Mucosa of descending colon (tissue), 3 donors: ENCODE measurements at places on chromosomes 5 and 9.

GRCh38 chr9:26308328-26308727, 584.3 kb downstream of the CAAP1 start:
- DNase-seq = no peak

- DNase-seq = no peak
These were observed 5.5 kb upstream of the RNU6ATAC start for GRCh38 chr9:134169724-134170401.

GRCh38 chr5:72283358-72283757, 36.7 kb downstream of the MRPS27 start:
- DNase-seq = no peak

DNA sequence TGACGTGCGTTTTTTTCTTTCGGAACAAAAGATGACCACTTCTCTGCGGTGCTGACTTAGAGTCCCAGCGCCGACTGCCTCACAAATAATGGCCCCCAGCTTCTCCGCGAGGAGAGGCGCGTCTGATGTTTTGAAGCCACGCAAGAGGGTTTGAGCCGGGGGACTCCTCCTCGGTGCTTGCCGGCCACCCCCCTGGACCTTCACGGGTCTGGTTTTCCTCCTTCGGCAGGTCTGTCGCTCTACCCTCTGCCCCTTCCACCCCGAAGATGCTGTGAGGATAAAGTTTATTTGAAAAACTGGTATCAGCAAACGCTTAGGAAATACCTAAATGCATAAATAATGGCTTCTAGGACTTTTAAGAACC, 584 bp downstream of the USP20 start:
- DNase-seq = no peak

DNA sequence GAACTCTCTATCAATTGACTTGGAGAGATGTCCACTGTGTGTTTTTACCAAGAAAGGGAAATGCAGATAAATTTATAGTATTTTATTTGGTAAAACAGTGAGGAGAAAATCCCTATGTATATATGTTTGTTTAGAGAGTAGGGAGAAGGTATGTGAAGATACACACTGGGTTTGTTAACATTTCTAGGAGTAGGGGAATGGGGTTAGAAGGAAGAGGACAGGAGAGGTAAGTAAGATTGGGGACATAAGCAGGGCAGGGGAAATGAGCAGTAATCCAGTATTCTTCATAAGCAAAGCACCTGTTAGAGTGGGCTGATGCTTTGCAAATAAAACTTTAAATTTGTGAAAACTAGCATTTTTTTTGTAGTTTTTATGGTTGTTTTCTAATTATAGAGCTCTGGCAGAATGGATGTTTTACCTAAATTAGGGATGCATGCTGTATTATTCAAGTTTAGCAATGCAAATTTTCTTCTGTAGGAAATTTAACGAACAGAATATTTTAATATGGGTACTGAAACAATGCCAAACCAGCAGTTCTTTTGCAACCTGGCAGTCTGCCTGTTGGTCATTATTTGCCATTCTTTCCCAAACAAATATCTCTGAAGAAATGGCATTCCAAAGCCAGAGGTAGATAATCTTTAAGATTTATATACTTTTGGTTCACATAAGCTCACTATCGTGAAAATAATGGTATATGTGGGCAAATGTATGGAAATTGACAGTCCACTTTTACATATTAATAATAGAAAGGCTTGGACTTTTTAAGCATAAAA, 19.4 kb upstream of the DCP2 start:
- no peak for DNase-seq

GRCh38 chr5:122300374-122300773, 11.7 kb upstream of the SNCAIP start:
- no peak for DNase-seq

- no peak for DNase-seq
These were observed 175.8 kb downstream of the WDR70 start for GRCh38 chr5:37554938-37555337.

DNA sequence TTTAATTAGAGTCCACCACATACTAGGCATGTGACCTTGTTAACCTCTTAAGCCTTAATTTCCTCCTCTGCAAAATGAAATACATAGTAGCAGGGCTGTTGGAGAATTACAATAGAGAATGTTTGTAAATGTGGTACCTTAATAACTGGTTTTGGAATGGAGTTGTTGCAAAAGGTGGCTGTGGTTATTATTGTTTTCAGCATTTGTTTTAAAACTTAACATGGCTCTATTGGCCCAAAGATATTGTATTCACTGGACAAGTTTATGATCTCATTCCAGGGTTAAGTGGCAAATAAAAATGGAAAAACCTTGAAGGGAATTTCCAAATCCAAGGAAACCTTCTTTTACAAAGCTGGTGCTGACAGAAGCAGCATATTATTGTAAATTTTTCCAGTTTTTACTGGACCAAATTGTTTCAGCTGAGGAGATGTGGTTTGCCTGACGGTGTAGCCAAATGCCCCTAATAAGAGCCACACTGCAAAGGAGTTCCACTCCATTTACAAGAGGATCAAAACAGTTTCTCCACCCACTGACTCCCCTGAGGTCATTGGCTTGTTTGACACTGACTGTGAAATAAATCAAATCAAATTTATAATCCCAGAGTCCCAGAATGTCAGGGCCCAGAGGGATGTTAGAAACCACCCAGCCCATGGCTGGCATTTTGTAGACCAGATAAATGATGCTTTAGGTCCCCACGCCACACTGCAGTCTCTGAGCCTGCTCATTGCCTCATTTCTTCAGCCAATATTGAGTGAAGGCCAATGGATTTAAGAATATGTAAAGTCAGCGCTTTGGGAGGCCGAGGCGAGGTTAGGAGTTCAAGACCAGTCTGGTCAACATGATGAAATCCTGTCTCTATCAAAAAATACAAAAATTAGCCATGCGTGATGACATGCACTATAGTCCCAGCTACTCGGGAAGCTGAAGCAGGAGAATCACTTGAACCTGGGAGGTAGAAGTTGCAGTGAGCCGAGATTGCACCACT, 45.2 kb downstream of the ADRA1B start:
- no peak for DNase-seq

DNA sequence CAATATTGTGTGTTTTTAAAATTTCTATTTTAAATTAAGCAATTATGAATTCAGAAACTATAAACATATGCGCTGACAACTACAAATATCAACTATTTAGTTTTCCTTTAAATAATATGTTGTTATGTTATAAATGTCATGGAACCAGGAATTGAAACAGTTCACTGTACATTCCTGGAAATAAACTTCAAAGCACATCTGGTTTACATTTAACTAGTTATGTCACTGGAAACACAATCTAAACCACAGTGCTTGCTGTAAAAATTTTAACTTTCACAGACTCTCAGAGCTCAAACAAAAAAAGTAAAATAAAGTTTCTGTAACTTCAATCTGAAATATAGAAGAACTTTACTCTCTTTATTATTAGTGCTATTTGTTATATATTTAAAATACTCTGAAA, 179.2 kb downstream of the FBN2 start:
- DNase-seq = no peak

GRCh38 chr5:113157886-113158285, 181.3 kb downstream of the DCP2 start:
- DNase-seq = no peak

DNA sequence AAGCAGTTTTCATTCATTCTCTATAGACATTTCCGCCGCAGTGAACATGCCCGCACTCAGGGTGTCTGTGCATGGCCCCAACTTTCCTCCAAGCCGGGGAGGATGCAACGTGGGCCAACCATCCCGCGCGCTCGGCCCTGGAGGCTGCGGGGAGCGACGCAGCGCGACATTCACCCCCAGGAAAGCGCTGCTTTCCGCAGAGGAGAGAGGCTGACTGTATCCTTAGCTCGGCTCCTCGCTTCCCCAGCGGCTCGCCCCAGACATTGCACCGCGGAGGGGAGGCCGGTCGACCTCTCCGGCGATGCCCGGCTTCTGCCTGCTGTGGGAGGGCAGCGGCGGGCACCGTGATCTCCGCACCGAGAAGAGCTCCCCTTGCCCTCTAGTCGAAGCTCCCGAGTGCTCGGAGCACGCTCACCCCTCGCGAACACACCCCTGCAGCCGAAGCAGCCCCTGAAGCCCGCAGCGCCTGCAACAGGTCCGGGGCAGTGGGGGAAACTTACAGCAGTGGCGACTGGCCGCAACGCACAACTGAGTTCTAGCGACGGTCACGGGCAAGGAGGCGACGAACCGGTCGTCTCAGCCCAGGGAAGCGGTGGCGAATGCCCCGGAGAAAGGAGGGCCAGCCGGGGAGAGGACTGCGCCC, 600 bp downstream of the ENC1 start:
- peak; percentile 73 for DNase-seq

GRCh38 chr5:75514323-75514722, 2.6 kb downstream of the POLK start:
- no peak for DNase-seq

DNA sequence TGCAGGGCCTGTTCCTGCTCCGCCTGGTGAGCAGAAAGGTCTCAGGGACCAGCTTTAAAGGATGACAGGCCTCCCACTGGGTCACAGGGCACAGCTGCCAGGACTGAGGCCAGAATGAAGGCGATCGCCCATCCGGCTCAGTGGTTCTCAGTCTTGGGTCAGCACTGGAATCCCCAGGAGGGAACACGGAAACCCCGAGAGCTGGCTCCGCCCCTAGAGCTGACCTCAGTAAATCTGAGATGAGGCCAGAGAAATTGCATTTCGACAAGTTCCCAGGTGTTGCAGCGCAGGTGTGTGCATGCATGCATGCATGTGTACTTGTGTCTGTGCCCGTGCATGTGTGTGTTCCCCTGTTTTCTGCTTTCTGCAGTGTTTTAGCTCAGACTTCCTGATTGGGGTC, 47.2 kb upstream of the KCNMB1 start:
- no peak for DNase-seq

- no peak for DNase-seq
These were observed 93.9 kb downstream of the LHFPL2 start for GRCh38 chr5:78554670-78555069.

DNA sequence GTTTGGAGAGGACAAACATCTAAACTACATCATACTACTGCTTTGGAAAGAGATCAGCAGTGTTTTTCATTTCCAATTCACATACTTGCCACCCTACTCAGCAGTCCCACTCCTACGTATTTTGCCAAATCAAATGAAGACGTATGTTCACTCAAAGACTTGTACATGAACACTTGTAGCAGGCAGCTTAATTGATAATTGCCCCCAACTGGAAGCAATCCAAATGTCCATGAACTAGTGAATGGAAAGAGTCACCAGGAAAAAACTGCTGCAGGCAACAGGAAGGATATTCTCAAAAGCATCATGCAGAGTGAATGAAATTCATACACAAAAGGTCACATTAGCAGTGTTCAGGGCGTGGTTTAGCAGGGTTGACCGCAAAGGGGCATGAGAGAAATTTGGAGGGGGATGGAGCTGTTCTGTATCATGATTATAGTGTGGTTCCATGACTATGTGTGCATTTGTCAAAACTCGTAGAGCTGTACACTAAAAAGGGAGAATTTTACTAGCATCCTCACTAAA, 38.8 kb downstream of the PAEP start:
- no peak for DNase-seq

DNA sequence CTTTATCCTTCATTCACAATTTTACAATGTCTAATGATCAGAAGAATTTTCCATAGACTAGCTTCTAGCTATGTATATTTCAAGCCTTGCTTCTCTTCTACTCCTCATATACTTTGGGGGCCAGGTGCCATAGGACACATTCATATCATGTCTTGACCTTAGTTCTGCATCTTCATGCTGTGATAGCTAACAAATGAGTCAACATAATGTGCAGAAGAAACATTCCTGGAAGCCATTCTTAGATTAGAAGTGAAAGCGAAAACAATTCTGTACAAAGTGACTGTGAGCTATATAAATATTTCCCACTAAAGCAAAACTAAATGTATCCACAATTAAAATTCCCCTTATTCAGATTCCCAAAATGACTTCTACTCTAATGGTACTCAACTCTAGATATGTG, 320.2 kb upstream of the NREP start:
- no peak for DNase-seq

GRCh38 chr5:32090755-32091128, 83.4 kb downstream of the GOLPH3 start:
- no peak for DNase-seq

DNA sequence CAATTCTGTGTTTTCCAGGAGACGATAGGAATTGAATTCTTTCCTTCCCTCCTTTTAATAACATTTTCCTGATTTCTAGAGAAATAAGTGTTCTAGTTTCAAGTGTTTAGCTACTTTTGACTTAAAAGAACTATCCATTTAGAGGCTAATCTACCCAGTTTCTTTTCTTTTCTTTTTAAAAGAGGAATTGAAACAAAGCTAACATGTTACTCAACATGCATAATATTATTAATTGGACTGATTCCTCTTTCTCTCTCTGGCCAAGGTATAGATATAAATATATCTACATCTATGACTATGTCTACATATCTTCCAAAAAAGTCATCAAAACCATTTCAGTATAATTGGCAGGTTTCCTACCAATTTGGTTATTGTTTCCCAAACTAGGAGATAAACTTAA, 309.8 kb downstream of the TRPM3 start:
- no peak for DNase-seq

DNA sequence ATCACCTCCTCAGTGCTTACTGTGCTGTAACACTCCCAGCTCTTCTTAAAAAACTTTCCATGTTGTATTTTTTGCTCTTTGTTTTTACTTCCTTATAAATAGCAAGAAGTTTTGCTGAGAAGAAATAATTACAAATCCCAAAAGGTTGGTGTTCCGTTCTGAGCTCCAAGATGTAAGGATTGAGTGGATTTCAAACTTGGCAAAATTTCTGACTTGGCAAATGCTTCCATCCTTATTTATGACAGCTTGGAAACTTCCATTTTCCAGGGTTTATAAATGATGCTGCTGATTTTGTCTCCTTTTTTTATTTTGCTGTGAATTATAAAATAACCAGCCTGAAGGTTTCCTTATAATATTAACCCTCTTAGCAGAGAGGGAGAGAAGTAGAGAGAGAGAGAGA, 151.9 kb downstream of the NTRK2 start:
- DNase-seq = no peak

DNA sequence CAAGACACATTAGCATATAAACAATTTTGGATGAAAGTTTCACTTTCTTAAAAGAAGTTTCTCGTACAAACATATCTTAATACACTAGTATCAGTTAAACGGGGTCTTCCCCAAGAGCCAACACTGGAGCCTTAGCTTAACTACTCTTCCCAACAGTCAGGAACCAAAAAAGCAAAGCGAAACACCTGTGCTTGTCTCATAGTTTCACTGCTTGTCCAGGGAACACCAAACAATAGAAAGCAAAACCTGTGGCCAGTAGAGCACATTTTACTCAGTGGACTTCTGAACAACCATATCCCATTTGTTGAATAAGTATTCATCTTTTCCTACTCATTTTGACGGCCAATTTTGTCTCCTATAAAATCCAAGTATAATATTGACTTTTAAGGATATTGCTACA, 391.4 kb downstream of the ELAVL2 start:
- DNase-seq = no peak

DNA sequence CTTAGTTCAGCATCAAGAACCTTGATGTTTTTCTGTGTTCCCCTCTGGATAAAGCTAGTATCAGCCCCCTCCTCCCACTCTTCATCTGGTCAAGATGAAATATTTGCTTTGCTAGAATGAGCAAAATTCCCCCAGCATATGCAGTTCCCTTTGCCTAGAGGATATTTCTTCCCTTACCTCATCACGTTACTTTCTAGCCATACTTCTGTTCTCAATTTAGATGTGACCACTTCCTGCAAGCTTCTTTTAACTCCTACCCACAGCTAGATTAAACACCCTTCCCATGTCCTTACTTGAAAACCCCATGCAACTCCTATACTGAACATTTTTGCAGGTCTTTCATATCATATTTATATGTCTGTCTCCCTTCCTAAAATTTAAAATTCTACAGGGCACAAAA, 178.9 kb upstream of the TUSC1 start:
- DNase-seq = no peak
